ENCODE measurements at places on chromosomes 5 and 9. TPM values are rescaled to one million over a fixed set of nuclear protein-coding genes. Genes with fewer than 3 reads are reported as not detected.

EMB gene
- total RNA-seq = 16.1 TPM

NOP16 gene
- total RNA-seq = 26.6 TPM

OTULINL gene
- 18.9 TPM for total RNA-seq

NOXA1 gene
- total RNA-seq = 12.5 TPM

CCDC112 gene
- 7.4 TPM for total RNA-seq

RNF208 gene
- 6.5 TPM for total RNA-seq

TRAPPC13 gene
- total RNA-seq = 35.2 TPM

SMIM3 gene
- total RNA-seq = 23.1 TPM

PIP5K1B gene
- total RNA-seq = 13.8 TPM

THOC3 gene
- 54.2 TPM for total RNA-seq

ACO1 gene
- total RNA-seq = 30.6 TPM

POC5 gene
- 15.1 TPM for total RNA-seq

ATG12 gene
- 35.4 TPM for total RNA-seq

LPAR1 gene
- total RNA-seq = 67.6 TPM

TGFBI gene
- total RNA-seq = 147 TPM

SPINK4 gene
- not detected for total RNA-seq

CCDC192 gene
- 1.2 TPM for total RNA-seq

C5orf34 gene
- 3.2 TPM for total RNA-seq

OMD gene
- total RNA-seq = 2.2 TPM

SPINK7 gene
- total RNA-seq = not detected

OBP2B gene
- not detected for total RNA-seq

TSSK1B gene
- 2.1 TPM for total RNA-seq

PHF24 gene
- total RNA-seq = 1.7 TPM

SLC34A1 gene
- total RNA-seq = not detected

C9 gene
- total RNA-seq = not detected

FBXL7 gene
- 12.3 TPM for total RNA-seq

PCDHB13 gene
- 6.2 TPM for total RNA-seq

KLHL3 gene
- total RNA-seq = 16.8 TPM

NOL6 gene
- total RNA-seq = 83.5 TPM

Data from ureter (tissue), 1 donor.